Adipocyte (in vitro differentiated cells): ENCODE measurements at places on chromosomes 11 and 22.

- peak; percentile 72 for DNase-seq
Measured at GRCh38 chr11:78715639-78716311, 141.1 kb upstream of the NARS2 start.

GRCh38 chr11:104573441-104573990, 324.7 kb downstream of the CASP12 start:
- peak; percentile 77 for DNase-seq

- no peak for DNase-seq
Measured at GRCh38 chr11:2567026-2567671, 122.3 kb downstream of the KCNQ1 start.

DNA sequence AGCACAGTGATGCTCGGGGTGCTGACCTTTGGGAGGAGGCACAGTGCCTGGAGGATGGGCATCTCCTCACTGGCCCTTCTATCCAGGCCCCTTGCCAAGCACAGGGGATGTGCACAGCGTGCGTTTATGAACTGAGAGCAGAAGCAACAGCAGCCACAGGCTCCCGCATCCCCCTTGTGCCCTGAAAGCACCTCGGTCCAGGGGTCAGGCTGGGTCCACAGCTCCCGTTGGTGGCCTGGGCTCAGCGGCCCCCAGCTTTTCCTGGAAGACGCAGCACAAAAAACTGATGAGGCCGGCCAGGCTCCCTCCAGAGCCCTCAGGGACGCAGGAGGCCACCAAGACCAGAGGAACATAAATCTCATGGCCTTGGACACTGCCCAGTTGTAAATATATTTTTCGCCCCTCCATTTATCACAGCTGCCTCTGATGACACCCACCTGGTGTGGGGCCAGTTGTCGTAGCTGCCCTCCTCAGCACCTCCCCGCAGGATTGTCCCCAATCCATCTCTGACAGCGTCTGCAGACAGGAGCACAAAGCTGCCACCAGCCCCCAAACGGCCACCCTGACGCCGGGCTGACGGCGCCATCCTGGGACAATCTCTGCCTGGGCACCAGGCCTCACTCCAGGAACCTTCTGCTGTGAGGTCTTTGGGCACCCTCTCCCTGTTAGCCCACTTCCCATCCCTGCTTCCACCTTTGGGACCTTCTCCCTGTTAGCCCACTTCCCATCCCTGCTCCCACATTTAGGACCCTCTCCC, 203.1 kb downstream of the BRD1 start:
- no peak for DNase-seq

DNA sequence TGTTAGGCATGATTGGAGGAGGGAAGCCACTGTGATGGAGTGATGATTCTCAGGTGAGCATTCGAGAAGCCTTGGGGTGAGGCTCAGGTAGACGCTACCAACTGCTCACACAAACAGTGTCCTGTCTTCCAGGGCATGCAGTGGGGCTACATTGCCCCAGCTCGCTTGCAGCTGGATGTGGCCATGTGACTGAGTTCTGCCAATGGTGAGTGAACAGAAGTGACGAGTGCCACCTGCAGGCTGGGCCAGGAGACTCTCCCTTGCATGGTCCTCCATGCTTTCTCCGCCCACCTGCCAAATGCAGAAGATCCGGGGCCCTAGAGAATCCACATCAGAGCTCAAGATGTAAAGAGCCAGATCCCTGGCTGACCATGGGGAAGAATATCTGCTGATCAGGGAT, 195.9 kb downstream of the BCR start:
- DNase-seq, result no peak

- DNase-seq, result peak; percentile 47
Measured at GRCh38 chr11:130634961-130635473, 186.6 kb downstream of the ADAMTS15 start.

DNA sequence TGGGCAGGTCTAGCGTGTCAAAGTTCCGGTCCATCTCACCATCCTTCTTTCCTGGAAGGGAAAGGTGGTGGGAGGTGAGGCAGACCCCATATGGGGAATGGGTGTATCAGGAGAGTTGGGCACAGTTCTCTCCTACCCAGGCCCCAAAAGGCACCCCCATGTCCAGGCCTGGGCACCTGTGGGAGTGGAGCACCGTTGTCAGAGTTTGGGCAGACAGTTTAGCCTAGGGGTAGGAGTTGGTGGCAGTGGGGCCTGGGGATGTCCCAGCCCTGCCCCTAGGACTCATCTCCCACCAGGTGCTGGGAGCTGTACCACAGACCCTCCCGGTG, 34.1 kb upstream of the TXNRD2 start:
- DNase-seq, result no peak

GRCh38 chr11:129505266-129505665, 129.6 kb downstream of the BARX2 start:
- no peak for DNase-seq

DNA sequence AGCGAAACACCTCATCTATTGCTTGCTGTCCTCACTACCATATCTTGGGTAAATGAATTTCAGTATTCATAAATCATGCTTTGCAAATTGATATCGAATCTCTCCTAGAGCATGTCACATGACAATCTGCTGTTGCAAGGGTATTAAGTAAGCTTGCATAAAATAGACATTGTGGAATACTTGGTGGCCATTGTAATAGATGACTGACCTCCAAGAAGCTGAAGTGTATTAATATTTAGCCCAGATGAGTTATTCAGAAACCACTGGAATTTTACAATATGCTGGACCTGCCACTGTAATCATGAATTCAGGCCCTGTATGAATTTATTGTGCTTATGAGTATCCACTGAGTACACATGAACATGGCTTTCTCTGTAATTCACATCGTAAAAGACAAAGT, 289.7 kb upstream of the ARHGAP42 start:
- DNase-seq, result no peak

- DNase-seq, result peak; percentile 71
Measured at GRCh38 chr22:19429950-19430889, 1.3 kb downstream of the HIRA start.

GRCh38 chr11:93783765-93784144, 327 bp upstream of the MED17 start:
- DNase-seq, result no peak

- DNase-seq, result no peak
Measured at GRCh38 chr22:24134090-24134846, 47.0 kb upstream of the SUSD2 start.

DNA sequence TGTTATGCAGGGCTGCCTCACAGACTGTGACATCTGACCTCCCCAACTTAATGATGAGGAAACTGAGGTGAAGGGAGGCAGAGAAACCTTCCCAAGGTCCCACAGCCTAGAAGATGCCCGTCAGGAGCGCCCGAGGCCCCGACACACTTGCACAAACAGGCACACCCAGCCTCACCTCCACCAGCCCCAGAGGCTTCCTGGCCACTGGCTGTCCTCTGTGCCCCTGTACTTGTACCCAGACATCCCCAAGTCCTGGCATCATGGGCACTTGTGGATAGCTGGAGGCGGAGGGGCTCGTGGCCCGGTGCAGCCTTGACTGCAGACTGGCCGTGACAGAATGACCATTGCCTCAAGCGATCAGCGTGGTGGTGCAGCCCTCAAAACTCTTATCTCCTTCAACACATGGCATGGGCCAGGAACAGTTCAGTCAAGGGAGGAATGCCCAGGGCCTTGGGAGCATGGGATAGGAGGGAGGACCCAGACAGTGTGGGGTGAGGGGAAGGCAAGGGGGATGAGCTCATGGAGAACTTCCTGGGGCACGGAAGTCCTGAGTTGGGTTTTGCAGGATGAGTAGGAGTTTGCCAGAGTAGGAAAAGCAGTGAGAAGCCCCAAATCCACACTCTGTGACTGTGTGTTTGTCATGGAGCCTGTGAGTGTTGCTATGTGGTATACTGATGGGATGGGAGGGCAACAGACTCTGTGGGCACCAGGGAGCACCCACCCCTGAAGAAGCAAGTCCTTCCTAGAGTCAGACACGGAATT, 25.8 kb upstream of the PPARA start:
- DNase-seq, result no peak

DNA sequence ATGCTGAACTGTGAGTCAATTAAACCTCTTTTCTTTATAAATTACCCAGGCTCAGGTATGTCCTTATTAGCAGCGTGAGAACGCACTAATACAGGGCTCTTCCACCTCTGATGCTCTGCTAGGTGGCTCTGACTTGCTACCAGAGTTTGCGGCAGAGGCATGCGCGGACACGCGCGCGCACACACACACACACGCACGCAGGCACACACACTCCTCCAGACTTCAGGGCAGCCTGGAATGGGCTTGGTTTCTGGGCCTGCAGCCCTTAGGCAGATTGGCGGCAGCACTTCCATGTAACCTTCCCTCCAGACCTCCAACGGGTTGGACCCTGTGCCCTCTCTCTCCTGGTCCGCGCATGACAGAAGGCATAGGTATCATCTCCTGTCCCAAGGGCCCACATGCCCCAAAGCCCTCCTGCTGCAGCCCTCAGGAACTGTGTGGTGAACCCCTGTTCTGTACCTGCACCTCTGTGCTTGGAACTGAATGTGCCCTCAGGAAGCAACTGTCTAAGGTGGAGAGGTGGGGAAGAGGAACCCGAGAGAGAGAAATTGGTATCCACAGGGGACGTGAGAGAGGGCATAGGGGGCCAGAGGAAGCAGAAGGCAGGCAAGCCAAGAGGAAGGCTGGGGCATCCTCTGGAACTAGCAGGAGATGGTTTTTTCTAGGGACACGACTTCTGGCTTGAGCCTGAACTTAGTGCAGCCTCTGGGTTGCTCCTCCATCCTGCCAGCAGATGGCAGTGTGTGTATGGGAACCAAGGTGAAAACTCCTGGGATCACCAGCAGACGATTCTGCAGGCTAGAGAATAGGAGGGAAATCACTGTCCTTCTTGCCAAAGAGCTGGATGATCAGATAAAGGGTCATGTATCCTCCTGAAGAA, 23.4 kb upstream of the RIC3 start:
- peak; percentile 84 for DNase-seq

DNA sequence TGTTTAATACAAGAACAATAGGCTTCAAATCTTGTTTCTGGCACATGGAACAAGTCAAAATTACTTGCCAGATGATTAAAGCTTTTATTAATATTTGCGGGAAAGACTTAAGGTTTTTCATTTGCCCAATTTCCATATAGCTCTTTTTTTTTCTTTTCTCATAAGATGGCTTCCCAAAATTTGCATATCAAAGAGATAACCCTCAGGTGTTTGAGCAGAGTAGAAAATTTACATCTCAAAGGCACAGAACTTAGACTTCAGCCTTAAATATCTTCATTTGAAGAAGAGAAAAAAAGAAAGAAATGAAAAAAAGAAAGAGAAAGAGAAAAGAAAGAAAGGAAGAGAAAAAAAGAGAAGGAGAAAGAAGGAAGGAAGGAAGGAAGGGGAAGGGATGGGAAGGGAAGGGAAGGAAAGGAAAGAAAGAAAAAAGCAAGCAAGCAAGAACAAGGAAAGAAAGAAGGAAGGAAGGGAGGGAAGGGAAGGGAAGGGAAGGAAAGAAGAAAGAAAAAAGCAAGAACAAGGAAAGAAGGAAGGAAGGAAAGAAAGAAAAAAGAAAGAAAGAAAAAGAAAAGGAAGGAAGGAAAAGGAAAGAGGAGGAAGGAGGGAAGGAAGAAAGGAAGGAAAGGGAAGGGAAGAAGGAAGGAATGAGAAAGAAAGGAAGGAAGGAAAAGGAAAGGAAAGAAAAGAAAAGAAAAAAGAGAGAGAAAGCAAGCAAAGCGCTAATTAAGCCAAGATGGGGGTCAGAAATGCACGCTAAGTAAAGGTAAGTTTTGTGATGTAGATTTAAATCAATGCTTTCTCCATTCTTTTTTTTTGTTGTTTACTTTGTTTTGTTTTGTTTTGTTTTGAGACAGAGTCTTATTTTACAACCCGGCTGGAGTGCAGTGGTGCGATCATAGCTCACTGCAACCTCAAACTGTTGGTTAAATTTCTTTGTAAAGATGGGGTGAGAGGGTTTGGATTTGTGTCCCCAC, 20.2 kb upstream of the IFITM3 start:
- DNase-seq, result no peak

DNA sequence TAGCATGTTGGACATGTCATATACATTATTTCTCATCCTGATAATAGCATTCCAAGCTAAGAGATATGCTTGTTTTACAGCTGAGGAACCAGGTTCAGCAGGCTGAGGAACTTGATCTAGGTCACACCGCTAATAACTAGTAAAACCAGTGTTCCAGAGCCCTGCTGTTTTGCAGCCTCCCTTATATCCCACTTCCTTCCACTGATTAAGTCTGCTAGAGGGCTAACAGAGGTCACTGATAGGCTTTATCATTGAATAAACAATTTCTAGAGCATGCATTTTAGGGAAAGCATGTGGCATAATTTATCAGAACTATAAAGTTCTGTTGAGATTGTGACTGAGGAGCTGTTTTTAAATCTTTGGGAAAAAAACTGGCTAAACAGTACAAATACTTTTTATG, 54.0 kb downstream of the UVRAG start:
- DNase-seq, result no peak

GRCh38 chr11:12088047-12088481, 22.3 kb upstream of the MICAL2 start:
- peak; percentile 59 for DNase-seq

DNA sequence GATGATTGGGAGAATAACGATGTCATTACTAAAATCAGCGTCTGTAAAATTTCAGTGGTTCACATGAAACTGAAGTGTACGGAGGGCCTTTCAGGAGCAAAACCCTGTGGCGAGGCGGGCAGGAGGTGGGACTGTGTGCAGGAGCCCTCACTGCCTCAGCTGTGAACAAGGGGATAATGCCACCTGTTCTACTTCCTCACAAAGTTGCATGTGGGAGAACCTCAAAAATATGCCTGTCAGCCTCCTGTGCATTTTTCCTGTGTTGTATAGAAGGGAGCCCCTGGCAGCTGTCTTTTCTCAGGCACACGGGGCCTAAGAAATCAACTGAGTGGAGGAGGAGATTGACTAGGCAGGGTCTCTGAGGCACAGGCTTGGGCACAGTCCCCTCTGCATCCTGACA, 43.0 kb upstream of the MYO18B start:
- no peak for DNase-seq

DNA sequence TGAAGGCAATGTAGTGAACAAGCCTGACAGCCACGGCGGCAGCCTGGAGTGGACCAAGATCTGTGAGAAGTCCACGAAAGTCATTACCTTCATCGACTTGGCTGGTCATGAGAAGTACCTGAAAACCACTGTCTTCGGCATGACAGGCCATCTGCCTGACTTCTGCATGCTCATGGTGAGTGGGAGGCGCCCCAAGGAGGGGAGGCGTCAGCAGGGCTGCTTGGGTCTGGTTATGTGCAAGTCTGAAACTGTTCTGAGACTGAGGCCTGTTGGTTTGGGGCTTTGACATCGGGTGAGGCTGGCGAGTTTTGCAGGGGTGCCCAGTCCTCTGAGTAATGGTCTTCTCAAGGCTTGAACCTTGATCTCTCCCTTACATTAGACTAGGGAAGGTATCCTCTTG, 11.1 kb downstream of the GTPBP1 start:
- no peak for DNase-seq

GRCh38 chr22:20434773-20435172, 2.9 kb downstream of the SCARF2 start:
- no peak for DNase-seq
